Activated CD8-positive, alpha-beta memory T cell treated with anti-CD3 and anti-CD28 coated beads for 48 hours (primary cell): ENCODE measurements at places on chromosomes 16 and 17.

GRCh38 chr16:78786635-78787034 lies 687.2 kb downstream of the WWOX start:
- no peak for DNase-seq

GRCh38 chr17:28846231-28846630 lies 3.6 kb upstream of the FAM222B start:
- no peak for DNase-seq

GRCh38 chr17:17500999-17501605 lies 4.9 kb upstream of the RASD1 start:
- no peak for DNase-seq

DNA sequence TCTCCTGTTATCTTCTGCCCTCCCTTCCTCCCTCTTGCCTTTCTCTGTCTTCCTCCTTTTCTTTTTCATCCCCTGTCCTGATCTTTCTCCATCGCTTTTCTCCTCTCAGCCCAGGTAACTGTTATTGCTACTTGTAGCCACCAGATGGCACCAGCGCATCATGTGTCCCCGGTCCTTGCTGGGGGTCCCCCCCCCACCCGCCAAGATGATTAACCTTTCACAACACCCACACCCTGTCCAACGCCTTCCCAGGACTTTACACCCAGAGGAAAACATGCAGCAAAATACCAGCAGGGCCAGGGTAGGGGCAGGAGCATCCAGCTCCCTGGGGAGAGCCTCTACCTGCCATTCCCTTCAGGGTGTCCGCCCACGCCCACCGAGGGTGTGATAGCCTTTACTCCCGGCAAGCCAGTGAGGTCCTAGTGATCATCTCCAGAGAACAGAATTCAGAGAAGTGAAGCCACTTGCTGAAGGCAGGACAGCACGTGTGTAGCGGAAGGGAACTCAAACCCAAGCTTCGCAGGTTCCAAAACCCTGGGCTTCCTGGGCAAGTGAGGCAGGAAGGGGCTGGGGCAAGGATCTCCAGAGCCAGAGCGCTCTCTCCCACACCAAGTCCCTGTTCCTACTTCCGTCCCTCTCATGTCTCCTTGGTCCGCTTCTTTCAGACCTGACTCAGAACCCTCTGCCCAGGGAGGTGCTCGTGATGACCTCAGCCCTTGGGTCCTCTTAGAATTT lies 13.4 kb upstream of the TAC4 start:
- DNase-seq, result no peak

DNA sequence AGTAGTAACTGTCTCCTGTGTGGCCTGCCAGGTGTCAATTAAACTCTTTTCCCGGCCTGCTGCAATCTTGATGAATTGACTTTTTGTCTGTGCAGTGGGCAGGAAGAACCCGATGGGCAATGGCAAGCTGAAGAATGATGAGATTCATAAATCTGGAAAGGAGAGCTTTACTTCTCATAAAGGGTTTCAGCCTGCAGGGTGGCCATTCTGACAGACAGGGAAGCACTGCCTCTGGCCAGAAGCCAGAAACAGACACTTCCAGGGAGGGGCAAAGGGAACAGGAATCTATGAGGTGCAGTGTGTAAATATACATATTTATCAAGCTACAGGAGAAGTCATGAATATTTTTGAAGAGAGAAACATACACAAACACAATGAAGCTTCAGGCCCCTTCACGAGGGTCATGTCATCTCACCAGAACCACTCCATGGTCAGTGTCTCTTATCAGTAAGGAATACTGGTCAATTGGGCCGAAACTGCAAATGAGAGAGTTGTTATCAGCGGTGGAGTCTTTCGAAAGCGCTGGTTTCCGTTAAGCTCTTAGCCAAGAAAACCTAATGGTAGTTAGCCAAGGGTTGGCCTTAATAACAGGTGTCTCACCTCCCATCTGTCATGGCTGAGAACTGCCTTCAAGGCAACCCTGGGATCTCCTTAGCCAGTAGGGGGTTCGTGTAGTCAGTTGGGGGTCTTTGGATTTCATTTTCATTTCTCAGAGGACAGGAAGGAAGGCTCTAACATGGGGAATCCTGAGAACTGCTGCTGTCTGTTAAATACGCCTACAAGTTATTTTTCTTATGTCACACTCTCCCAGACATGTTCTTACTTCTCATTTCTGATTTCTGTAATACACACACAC lies 1.2 kb upstream of the NARF start:
- DNase-seq, result no peak

- DNase-seq, result no peak
These were observed 156.4 kb downstream of the CMIP start for GRCh38 chr16:81601008-81601428.

DNA sequence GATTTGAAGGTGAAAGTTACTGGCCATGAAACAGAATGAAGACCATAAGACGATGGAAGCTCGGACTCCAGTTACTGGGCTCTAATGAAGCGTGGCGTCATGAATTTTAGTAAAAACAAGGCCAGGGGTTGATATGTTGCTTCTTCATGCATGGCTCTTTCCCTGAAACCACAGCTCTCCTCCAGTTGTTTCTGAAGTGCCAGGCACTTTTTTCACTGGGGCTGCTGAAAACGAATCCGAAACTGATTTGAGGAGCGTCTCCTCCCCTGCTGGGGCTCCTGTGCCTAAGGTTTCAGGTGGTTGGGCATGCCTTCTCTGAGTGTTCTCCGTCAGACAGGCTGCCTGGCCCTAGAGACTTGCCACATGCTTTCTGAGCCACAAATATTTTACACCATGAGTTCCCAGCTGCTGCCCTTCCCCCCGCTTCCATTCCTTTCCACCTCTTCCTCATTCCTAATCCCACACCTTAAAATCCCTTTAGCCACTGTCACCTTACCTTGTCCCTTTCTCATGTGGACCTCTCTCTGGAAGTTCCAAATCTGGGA lies 3.7 kb upstream of the MYL4 start:
- no peak for DNase-seq
